ENCODE measurements at places on chromosomes 5 and 9. TPM values are rescaled to one million over a fixed set of nuclear protein-coding genes. Genes with fewer than 3 reads are reported as not detected.

Gene ANGPTL2
- 125 TPM for total RNA-seq

Gene NUDCD2
- total RNA-seq: 4.0 TPM

Gene LECT2
- total RNA-seq: not detected

Gene GARIN3
- not detected for total RNA-seq

Gene PCDHB2
- 1.6 TPM for total RNA-seq

Gene EPB41L4A
- total RNA-seq: 0.37 TPM

Gene CCDC180
- 1.7 TPM for total RNA-seq

Gene ATG10
- 10.8 TPM for total RNA-seq

Gene CCNO
- not detected for total RNA-seq

Gene PLAC8L1
- not detected for total RNA-seq
